GM13976 (cell line): ENCODE measurements at places on chromosomes 3 and 15.
A peak's percentile ranks its signal among the peaks of the same experiment; 100 is the strongest.

GRCh38 chr3:12433823-12434222 lies 50.5 kb upstream of the TSEN2 start:
- DNase-seq: no peak

- DNase-seq: no peak
These were observed 10.1 kb downstream of the FEZF2 start for GRCh38 chr3:62363275-62363674.

- no peak for DNase-seq
These were observed 34.8 kb upstream of the CHRNB4 start for GRCh38 chr15:78675617-78676360.

GRCh38 chr3:76554707-76555106 lies 485.2 kb upstream of the ROBO2 start:
- no peak for DNase-seq

DNA sequence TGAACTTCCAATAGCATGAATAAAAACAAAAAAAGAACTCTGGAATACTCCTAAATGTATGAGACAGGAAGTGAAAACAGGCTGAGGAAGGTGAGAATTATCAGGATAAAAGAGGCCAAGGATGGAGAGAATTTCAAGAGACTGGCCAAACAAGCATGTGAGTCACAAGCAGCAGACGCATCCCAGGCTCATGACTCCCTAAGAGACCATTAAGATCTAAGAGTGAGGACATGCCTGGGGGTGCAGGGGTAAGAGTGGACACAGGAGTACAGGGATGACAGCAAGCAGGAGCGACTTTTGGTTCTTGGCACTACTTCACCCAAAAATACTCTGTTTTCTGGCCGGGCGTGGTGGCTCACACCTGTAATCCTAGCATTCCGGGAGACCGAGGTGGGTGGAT lies 7.1 kb downstream of the SCAMP2 start:
- no peak for DNase-seq

- DNase-seq: no peak
These were observed 3.0 kb upstream of the LDHAL6B start for GRCh38 chr15:59203657-59204056.

- no peak for DNase-seq
These were observed 11.6 kb downstream of the CCNL1 start for GRCh38 chr3:157148196-157148889.

GRCh38 chr3:27342267-27342666 lies 26.9 kb downstream of the NEK10 start:
- no peak for DNase-seq

DNA sequence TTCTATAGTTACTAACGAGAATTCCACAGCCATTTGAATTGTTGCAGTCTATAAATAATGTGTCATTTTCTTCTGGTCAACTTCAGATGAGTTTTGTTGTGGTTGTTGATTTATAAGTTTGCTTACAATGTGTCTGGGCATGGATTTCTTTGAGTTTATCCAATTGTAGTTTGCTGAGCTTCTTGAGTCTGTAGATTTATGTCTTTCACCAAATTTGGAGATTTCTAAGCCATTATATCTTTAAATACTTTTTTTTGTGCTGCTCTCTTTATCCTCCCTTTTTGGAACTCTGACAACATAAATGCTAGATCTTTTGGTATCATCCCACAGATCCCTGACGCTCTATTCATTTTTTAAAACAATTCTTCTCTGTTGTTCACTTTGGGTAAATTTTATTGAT lies 63.2 kb upstream of the NDUFB4 start:
- no peak for DNase-seq

DNA sequence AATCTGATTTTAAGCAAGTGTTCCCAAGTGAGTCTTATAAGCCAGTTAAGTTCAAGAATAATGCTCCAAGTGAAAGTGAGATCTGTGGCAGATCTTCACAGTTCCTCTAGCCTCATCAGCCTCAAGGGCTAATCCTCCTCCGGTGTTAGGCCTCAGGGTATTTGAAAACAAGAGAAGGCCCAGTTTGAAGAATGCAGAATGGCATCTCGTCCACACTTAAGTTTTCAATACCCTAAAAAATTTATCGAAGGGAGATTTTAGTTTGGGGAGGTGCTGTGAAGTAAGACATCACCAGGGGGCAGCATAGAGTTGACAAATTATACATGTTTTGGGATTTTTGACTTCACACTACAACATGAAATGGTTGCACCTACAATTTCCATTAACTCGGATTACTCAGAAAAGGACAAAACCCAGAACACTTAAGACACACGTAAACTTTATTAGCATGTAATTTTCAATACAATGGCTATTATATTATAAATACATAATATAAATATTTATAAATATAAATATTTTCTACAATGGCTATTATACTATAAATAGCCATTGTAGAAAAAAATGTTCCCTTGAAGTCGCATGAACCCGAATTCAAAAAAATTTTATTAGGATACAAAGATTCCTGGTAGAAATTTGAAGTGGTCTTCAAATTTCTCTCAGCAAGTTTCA lies 2.3 kb upstream of the TMEM266 start:
- peak; percentile 56 for DNase-seq

DNA sequence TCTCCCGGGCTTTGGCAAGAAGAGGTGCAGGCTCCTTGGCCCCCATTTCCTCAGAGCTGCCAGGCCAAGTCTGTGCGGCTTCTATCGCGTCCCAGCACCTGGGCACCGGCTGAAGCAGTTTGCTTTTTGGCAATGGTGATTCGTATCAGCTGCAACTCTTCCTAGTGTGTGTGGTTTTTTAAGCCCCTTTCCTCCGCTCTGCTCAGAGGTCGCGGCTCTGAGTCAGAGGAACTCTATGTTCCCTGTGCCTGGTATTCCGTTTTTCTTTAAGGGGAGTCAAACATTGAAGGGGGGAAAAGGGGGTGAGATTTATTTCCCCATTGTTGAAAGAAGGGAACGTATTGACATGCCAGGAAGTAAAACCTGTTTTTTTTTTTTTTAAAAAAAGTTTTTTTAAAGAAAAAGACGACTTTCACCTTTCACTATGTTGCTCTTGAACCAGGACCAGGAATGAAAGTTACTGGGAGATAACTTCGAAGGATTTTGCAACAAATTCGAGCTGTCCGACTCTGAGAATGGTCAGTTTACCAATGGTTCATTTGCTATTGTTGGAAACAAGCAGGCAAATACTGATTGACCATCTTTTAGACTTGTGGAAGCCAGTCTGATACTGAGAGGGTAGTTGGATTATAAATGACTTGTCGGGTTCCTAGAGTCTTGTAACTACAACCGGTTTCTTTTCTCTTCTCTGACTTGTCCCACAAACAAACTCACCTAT lies 1.1 kb downstream of the ARMC8 start:
- DNase-seq: no peak

DNA sequence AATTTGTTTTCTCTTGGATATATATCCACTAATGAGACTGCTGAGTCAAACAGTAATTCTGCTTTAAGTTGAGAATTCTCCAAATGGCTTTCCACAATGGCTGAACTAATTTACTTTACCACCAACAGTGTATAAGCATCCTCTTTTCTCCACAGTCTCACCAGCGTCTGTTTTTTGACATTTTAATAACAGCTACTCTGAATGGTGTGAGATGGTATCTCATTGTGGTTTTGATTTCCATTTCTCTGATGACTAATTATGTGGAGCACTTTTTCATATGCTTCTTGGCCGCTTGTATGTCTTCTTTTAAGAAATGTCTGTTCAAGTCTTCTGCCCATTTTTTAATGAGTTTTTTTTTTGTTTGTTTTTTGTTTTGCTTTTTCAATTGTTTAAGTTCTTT lies 206.2 kb downstream of the CTNNB1 start:
- no peak for DNase-seq

DNA sequence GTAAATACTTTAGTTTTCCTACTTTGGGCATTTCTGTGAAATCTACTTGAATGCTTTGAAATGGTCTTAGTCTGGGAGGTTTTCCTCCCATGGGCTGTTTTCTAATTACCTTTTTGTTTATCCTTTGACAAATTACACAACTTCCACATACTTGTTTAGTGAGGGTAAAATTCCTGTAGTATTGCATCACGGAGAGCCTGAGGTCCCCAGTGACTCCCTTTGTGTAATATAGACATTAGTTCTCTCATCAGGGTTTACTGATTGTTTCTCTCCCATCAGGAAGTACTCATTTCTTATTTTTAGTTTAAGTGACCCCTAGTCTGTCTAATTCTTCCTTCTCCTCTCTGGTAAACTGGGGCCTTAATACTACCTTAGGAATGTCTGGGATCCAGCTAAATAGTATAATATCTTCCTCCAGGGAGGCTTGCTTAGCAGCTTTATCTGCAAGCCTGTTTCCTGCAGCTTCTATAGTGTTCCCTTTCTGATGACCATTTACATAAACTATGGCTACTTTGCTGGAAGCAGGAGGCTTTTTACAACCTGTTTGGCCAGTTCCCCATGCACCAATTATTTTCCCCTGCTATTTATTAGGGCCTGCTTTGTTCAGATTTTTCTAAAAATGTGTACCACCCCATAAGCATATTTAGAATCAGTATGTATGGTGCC lies 87.2 kb upstream of the XCR1 start:
- DNase-seq: no peak

DNA sequence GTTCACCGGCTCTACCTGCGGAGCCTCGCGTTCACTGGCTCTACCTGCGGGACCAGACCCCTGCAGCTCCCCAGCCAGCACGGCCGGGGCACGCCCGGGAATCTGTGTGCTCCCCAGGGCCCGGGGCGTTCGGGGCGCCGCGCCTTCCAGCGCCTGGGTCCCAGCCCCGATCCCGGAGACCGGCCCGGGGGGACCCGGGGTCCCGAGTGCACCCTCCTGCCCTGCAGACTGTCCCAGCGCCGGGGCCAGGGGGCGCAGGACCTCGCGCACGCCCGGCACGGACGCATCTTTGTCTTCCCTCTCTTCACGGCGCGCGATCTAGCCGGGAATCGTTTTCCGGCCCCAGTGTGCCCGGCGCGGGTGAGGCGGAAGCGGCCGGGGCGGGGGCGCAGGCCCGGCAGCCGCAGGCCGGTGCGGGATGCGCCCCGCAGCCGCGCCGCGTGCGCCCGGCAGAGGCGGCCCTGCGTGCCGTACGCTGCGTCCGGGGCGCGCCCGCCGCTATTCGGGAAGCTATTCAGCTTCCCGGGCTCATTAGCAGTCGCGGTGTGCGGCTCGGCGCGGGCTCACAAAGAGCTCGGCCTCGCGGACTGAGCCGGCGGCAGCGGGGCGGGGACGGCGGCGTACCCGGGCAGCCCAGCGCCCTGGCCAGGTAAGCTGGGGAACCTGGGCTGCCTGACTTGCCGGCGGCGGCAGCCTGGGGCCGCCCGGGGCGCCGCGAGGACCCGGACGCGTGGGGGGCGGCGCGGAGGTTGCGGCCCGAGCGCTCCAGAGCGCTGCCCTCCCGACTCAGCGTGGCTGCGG lies at the start of gene APBA2:
APBA2 (plus strand) TSS at position 345 of the 801 bp plus-strand sequence. CDS start 167,911 bp downstream, outside the sequence.
- DNase-seq: no peak

GRCh38 chr15:60773901-60774300 lies 295.0 kb upstream of the ICE2 start:
- no peak for DNase-seq

DNA sequence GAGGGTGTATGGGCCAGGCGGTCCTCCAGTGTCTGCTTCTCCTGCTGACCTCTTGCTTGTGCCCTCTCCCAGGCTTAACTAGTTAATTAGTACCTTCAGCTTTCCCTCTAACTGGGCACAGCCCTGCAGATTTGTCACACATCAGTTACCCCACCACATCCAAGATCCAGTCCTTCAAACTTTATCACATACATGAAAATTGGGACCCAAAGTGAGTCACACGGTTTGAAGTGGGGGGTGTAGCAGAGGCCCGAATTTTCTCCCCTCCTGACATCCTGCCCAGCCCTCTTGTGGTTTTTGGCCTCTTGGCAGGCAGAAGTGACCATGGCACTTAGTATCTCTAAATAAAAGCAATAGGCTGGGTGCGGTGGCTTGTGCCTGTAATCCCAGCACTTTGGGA lies 3.9 kb downstream of the MAPKAPK3 start:
- DNase-seq: no peak

GRCh38 chr3:172808969-172809546 lies 58.5 kb downstream of the ECT2 start:
- no peak for DNase-seq

DNA sequence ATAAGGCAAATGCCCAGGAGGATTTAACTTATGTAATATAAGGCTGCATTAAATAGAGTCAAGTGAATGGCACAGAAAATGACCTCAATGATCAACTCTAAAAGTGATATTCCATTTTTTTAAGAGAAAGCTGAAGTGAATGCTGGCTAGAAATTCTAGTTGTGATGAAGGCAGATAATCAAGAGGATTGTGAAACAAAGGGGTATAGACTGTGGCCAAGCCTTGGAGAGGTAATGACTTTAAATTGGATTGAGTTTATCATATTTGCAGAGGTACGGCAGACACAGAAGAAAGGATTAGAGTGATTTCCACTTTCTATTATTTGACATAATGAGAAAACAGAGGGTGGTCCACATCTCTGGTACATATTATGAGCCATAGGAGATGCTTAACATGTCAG lies 269.2 kb downstream of the MECOM start:
- no peak for DNase-seq

DNA sequence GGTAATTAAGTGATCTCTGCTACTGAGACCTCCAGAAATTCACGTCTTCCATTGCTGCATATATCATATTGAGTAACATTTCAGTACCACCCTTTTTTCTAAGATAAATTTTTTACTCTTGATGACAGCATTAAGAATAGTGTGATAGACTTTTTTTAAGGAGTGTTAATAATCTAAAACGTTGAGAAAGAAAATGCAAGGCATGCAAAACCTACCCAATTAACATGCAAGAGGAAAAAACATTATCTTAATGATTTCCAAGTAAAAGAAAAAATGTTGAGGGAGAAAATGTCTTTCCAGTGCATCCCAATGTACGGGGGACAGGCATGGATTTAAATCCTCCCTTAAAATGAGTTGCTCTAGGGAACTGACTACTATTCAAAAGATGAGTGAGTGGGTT lies 740 bp downstream of the CLDN16 start:
- DNase-seq: no peak

- peak; percentile 35 for DNase-seq
These were observed 287.7 kb upstream of the NR2F2 start for GRCh38 chr15:96042734-96043224.

DNA sequence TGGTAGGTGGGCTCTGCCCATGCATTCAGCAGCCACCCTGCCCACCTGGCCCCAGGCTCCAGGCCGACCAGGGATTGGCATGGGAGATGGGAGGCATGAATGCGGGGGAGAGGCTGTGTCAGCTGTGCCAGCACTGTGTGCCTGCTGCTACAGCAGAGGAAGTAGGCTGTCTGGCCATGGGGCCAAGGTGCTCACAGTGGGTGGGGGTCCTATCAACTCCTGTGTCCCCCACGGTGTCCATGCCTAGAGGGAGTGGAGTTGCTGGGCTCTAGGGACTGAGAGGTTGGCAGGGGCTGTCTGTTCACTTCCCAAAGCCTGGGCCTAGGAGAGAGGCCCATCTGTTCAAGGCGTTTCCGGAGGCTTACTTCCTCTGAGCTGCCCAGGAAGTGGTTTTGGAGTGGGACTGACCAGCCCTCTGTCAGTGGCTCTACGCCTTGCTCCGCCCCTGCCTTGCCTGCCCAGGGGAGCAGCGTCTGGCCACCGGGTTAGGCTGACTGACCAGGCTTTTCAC lies 5.8 kb downstream of the PRKCD start:
- no peak for DNase-seq

GRCh38 chr15:77907824-77908751 lies 169.4 kb downstream of the TBC1D2B start:
- DNase-seq: peak; percentile 66
